Lower lobe of right lung (tissue), 2 donors: ENCODE measurements at places on chromosomes 13 and 19.

DNA sequence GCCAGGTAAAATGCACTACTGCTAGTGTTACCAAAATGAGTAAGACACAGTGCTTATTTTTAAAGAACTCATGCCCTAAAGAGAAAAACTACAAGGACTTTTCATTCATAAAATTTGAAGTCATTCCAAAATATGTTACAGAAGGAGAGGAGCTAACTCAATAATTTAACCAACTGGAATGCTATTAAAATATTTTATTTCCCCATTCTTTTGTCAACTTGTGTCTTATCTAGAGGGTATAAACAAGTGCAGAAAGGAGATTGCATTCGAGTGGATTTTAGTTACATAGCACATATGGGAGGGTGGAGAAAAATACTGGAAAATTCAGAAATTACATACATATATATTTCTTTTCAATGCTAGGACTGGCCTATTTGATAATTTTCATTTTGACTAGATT is 131.0 kb upstream of the IRS2 start:
- DNase-seq, result no peak

GRCh38 chr13:49954674-49955455 is 18.7 kb upstream of the SPRYD7 start:
- DNase-seq, result no peak

- no peak for DNase-seq
Observed at GRCh38 chr19:10450853-10451609, 30.7 kb downstream of the PDE4A start.

GRCh38 chr13:49749848-49750247 is 42.6 kb downstream of the KPNA3 start:
- DNase-seq, result no peak

DNA sequence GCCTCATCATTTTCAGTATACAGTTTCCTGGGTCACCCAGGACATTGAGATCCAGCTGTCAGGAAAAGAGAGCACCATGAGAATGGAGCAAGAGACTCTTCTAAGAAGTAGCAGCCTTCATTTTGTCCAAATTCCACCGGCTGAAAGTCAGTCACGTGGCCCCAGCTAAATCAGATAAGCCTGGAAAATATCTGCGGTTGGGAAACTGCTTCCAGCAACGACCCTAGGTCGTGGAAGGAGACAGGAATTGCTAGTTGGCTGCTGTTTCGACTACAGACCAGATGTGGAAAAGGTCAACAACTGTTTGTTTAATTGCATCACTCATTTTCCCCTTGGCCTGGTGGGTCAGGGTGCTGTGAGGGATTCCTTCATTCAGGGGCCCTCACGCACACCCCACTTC is 107.0 kb downstream of the ZNF536 start:
- DNase-seq, result no peak

GRCh38 chr13:96771486-96772367 is 222.5 kb downstream of the OXGR1 start:
- peak; percentile 39 for DNase-seq

GRCh38 chr19:45621976-45622503 is 17.2 kb downstream of the EML2 start:
- DNase-seq, result no peak

DNA sequence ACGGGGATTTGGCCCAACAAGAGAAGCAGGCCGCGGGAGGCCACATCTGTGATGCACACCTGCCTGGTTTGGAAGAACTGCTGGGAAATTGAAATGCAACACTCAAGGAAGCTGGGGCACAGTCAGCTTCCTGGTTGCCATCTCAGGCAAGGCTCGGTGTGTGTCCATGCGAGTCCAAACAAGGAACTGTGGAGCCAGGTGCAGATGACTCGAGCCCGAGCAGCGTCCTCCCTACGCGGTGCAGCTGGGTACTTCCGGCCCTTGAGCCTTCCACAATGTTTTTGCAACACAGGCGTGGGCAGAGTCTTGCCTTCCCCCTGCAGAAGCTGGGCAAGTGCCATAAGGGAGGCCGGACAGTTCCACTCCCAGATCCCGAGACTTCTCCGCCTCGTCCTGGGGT is 94.6 kb downstream of the CRYL1 start:
- no peak for DNase-seq

DNA sequence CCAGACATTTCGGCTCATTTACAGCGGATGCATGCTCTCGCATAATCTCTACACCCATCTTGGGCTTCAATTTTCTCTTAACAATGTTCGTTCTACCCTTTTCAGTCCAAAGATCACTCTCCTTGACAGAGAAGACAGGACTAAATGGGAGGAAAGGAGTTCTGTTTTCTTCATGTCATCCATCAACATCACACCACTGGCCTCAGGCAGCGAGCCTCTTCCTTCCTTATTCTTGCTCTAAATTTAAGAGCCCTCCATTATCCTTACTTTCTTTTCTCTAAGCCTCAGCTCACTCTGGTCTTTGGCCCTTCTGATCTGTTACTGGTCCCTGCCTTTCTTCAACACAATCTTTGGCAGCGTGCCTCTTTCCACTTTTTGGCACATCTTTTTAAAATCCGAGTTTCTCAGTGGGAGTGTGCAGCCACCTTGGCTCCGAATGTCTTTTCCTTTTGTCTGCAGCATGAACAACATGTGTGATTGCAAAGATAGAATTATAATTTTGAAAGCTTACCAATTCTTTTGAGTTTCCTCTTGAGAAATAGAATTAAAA is 98.7 kb downstream of the FAM216B start:
- no peak for DNase-seq
